ENCODE measurements at places on chromosomes 5 and 9.
A peak's percentile ranks its signal among the peaks of the same experiment; 100 is the strongest.

DNA sequence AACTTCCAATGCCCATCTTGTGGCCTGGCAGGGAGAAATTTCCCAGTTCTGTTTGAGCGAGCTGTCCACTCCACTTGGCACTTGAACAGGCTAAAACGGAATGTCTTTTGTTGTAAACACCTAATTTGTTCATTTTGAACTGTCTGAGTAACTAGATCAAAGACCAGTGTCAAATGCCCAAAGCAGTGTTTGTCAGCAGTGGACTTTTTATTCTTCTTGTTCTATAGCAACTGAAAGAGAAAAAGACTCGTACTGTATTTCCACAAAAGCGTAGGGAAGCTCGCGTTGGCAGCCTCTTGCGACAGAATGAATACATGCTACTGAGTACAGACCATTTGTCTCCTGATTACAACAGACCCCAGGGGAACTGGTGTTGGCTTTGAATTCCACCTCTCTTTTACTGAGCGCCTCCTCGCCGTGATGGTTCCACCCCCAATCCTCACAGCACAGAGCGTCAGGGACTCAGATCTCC lies 601.8 kb upstream of the ZNF608 start:
- no peak for DNase-seq

DNA sequence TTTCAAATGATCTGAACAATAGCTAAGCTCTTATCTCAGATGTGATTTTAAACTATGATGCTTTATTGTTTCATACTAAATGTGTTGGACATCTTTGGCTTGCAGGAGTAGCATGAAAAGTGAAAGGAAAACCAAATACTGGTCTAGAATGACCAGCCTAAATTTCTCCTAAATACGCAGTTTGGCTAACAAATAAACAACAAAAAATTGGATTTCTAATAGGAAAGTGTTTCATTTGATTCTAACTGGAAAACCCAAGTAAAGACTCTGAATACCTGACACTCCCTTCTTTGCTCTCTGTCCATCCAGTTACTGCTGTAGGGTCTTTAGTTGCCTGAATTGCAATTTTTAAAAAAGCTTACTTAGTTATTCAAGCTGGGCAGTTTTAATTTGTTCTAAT lies 111.7 kb upstream of the ACOT12 start:
- DNase-seq: no peak

DNA sequence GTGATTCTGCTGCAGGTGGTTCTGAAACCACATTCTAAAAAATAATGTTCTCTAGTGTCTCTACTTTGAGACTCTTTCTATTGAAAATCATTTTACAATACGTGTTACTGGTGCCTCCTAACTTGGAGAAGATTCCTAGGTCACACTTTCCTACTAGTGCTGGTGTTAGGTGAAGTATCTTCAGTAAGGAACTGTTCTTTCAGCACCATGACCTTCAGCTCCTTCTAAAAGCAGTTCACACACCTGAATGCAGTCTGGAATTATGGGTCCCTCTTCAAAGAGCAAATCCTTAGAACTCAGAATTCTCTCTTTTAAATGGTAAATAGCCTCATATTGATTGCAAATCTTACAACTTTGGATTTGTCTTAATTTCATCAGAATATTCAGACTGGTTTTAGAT lies 10.6 kb upstream of the DPYSL3 start:
- DNase-seq: no peak

DNA sequence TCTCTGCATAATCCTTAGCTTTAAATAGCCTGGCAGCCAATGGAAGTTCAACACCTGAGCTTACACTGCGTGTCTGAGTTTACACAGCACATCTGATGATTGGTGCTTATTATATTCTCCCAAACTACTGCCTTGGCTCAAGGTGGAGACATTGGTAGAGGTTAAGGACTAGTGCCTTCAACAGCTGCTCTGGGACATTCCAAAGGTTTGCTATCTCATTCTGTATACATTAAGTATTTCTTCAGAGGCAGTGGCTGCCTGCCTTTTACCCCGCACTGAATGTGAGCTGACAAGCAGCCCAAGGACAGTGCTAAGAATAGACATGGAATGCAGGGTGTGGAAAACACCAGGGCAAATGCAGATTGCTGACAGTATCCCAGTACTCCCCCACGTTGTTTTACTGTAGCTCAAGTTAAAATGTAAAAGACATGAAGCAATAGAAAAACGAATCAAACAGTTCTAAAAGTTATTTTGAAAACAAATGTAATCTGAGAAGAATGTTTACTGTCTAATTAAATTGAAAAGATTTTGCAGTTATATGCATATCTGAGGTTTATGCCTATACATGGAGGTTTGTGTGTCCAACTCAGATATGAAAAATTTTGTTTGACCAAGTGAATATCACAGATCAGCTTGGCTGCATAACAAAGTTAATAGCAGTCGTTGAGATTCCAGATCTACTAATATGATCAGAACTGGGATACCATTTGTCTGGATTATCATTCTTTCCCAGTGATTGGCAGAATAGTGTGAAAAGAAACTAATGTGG lies 1.8 kb downstream of the HSPB3 start:
- DNase-seq: no peak

- peak; percentile 13 for DNase-seq
These were observed 650 bp downstream of the MYORG start for GRCh38 chr9:34375901-34376595.

GRCh38 chr9:137157618-137158415 lies 12.0 kb downstream of the LRRC26 start:
- DNase-seq: no peak

DNA sequence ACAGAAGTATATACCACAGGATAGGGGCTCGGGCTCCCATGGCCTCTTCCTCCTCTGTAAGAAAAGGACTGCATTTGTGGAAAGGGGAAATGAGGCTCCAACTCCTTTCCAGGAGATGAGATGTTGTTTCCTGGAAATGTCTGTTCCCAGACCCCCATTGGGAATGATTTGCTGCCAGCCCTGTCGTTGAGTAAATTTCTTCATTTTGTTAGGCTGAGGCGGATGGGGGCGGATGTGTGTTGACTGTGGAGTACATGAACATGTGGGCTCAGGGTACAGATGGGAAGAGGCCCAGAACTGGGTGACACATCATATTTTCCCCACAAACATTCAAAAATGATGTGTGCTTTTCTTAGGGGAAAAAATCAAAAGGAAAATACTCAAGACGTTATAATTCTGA lies 28.8 kb upstream of the TNFAIP8 start:
- peak; percentile 66 for DNase-seq

DNA sequence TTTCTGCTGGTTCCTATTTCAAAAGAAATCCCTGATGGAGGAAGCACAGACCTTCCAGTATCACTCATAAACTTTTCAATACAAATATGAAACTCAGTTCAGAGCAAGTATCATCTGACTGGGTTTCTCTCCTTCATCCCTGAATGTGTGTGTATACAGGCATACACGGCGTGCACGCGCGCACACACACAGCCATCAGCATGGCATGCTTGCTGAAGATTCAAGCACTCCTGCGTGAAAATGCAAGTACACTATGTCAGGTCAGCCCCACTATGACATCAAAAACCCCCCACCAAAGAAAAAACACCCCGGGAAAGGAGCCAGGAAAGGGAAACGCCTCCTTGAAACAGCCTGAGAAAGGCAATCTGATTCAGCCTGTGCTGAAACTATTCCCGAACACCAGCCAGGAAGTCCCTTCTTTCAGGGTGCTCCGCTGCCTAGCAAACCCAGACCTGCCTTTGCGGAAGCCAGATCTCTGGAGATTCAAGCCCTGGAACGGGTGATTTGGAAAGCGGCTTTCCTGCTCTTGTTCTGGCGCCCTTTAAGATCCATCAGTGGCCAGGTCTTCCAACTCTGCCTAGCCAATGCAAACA lies 831 bp downstream of the KLHL3 start:
- no peak for DNase-seq

- no peak for DNase-seq
These were observed 6.5 kb downstream of the GLIS3 start for GRCh38 chr9:4293293-4293941.

DNA sequence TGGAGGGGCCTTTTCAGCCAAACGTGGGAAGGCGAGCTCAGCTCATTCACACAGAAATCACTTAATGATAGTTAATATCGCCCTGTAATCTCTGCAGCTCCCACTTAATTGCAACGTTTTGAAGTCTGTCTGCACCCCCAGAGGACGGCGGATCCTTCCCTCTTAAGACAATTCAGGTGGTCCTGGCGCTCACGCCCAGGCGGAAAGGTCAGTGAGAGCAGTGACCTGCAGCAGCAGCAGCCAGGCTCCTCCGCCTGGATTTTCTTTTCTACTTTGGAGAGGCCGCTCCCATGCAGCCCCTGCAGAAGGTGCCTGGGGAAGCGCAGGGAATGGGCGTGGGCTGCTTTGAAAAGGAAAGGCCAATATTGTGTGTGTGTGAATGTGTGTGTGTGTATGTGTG lies 400.9 kb upstream of the IRX1 start:
- no peak for DNase-seq

- DNase-seq: no peak
These were observed 88.7 kb downstream of the NTNG2 start for GRCh38 chr9:132250324-132251262.

Data from hematopoietic multipotent progenitor cell treated with erythropoietin and hydrocortisone succinate and interleukin-3 and kit ligand, for 8 days (in vitro differentiated cells).